ENCODE measurements at places on chromosomes 6 and 20. TPM values are rescaled to one million over a fixed set of nuclear protein-coding genes. Genes with fewer than 3 reads are reported as not detected.

Gene PHACTR1
- polyA plus RNA-seq, result 0.67 TPM

- H3K4me1 ChIP-seq, result no peaks in the 10 kb centered on the region
- no peak overlapping the region for H3K27ac ChIP-seq
- no peaks in the 10 kb centered on the region for H3K27me3 ChIP-seq
- no peak for DNase-seq
Measured at GRCh38 chr6:104462811-104463599, 396.7 kb downstream of the HACE1 start.

Gene CBLN4
- polyA plus RNA-seq, result 0.57 TPM

Gene OR12D3
- not detected for polyA plus RNA-seq

Gene CRIP3
- 3.2 TPM for polyA plus RNA-seq

Gene BIRC7
- not detected for polyA plus RNA-seq

- no peak overlapping the region for H3K4me3 ChIP-seq
- no peak for DNase-seq
- no peaks in the 10 kb centered on the region for H3K27me3 ChIP-seq
- H3K36me3 ChIP-seq, result no peaks in the 10 kb centered on the region
- H3K4me1 ChIP-seq, result no peaks in the 10 kb centered on the region
Measured at GRCh38 chr6:114600381-114600780, 257.6 kb upstream of the HS3ST5 start.

- no peak for DNase-seq
- no peak overlapping the region for H3K27ac ChIP-seq
- H3K27me3 ChIP-seq, result no peaks in the 10 kb centered on the region
- H3K4me1 ChIP-seq, result no peaks in the 10 kb centered on the region
- no peaks in the 10 kb centered on the region for H3K36me3 ChIP-seq
Measured at GRCh38 chr6:100435299-100435698, 29.4 kb downstream of the SIM1 start.

Gene LHFPL5
- not detected for polyA plus RNA-seq

GRCh38 chr6:6826095-6826901 is 237.8 kb downstream of the LY86 start:
- H3K27me3 ChIP-seq, result no peaks in the 10 kb centered on the region
- no peak overlapping the region for H3K27ac ChIP-seq
- no peak for DNase-seq
- H3K4me3 ChIP-seq, result no peak overlapping the region

Gene CNR1
- polyA plus RNA-seq, result 0.12 TPM

DNA sequence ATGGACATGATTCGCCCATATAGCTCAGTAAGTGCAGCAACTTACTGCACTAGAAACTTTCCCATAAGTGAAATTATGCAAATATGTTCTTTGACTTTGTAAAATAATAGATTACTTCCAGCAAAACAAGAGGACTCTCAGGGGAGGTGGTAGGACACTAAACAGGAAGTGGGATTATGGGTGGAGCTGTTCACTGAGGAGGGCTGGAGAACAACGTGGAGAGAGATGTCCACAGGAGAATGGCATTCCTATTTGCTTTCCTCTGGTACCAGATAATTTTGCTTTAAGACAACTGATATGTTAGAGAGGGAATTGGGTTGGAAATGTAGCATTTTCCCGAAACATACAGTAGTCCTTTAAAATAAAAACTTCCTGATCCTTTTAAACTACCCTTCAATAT is 3.7 kb downstream of the TPD52L1 start:
- DNase-seq, result no peak
- no peaks in the 10 kb centered on the region for H3K27me3 ChIP-seq
- peaks cover 15% of the 10 kb centered on the region for H3K4me1 ChIP-seq
- no peak overlapping the region for H3K4me3 ChIP-seq

DNA sequence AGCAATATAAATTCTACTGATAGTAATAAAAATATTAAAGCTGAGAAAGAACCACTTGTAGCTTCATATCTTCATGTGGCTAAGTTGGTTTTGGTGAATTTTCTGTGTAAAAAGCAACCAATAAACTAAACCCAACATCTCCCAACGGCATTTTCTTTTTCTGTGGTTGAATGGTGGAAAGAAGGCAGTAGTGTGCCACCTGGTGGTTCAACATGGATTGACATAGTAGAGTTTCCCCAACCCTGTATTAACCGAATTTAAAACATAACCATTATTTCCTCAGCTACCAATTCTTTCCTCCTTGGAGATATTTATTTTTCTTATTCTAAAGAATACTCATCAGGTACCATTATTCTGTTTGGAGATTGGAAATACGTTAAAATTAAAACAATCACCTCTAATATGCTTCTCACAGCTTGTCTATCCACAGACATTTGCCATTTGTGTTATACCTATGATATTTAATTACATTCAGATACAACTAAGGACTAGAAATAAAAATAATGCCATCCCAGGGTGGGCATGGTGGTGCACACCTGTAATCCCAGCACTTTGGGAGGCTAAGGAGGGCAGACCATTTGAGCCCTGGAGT is 117.1 kb upstream of the EEF1E1 start:
- no peak overlapping the region for H3K27ac ChIP-seq
- no peaks in the 10 kb centered on the region for H3K36me3 ChIP-seq
- peak; percentile 40 for DNase-seq
- H3K4me3 ChIP-seq, result no peak overlapping the region
- no peaks in the 10 kb centered on the region for H3K27me3 ChIP-seq
- no peaks in the 10 kb centered on the region for H3K4me1 ChIP-seq

Gene KCNK17
- polyA plus RNA-seq, result 0.36 TPM

DNA sequence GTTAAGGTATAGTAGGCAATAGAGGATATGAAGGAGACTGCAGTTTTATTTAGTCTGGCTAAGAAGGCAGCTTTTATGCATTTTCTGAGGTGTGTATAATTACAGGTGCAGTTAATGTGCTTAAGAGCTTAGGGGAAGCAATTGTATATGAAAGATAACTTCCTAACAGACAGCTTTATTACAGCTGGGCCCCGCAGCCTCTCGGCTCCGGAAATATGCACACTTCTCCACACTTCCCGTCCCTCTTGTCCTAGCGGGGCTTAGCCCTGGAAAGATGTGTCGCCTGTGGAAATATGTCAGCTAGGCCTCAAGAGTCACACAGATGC is 178.4 kb upstream of the ARID1B start:
- DNase-seq, result no peak
- no peaks in the 10 kb centered on the region for H3K27me3 ChIP-seq
- H3K36me3 ChIP-seq, result no peaks in the 10 kb centered on the region
- no peak overlapping the region for H3K27ac ChIP-seq
- H3K4me1 ChIP-seq, result no peaks in the 10 kb centered on the region

DNA sequence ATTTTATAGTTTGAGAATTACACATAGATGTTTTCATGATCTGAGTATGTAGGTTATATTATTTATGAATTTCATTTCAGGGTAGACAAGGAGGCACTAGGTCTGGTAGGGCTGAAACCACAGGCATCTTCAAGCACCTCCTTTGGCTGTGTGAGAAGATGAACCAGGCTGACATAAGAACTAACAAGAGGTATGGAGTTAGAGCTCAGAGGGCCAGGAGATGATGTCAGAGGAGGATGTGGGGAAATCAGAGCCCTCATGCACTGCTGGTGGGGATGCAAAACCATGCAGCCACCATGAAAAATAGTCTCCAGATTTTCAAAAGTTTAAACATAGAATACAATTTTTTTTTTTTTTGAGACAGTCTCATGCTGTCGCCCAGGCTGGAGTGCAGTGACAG is 13.6 kb upstream of the RIPOR3 start:
- H3K27me3 ChIP-seq, result no peaks in the 10 kb centered on the region
- no peak overlapping the region for H3K27ac ChIP-seq
- no peak for DNase-seq

Gene MRPS18A
- 50.5 TPM for polyA plus RNA-seq

Gene ZC2HC1B
- not detected for polyA plus RNA-seq

Gene TUBB1
- 0.28 TPM for polyA plus RNA-seq

DNA sequence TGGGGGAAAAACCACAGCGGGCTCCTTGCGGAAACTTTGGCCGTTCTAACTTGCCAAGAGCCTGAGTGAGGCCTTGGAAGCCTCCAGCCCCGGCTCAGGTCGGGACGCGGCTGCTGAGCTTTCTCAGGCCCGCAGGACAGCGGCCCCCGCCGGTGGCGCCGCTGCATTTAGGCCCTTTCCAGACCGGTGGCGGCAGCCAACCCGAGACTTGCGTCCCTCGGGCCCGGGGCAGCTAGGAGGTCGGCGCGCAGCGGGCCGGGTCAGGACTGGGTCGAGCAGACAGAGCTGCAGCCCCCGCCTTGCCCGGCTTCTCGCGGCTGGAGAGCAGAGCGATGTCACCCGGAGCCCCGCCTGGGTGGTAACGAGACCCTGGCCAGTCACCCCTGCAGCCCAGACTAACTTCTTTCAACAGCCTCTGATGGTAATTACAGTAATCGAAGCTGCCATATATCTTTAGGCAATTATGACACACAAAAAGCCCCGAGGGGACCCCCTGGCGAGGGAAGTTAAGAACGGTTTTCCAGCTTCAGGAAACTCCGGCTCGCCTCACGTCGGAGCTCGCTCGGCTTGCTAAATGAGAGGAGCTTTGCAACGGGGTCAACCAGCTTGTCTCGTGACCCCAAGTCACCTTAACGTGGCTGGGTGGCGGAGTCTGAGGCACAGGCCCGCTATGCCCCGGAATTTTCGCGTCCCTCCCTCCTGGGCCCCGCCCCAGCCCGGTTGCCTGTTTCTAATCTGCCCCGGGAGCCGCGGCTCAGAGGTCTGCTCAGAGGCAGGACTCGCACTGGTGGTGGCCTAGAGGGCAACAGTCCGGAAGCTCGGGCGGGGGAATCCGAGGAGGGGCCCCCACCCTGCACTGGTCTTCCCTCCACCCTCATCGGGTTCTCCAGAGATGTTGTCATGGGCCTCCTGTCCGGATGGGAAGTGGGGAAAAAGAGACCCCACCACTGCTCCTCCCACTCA is 3.0 kb downstream of the NR2E1 start:
- H3K27me3 ChIP-seq, result peaks cover 28% of the 10 kb centered on the region
- no peaks in the 10 kb centered on the region for H3K36me3 ChIP-seq
- no peak for DNase-seq
- no peak overlapping the region for H3K4me3 ChIP-seq
- H3K4me1 ChIP-seq, result peaks cover 16% of the 10 kb centered on the region

DNA sequence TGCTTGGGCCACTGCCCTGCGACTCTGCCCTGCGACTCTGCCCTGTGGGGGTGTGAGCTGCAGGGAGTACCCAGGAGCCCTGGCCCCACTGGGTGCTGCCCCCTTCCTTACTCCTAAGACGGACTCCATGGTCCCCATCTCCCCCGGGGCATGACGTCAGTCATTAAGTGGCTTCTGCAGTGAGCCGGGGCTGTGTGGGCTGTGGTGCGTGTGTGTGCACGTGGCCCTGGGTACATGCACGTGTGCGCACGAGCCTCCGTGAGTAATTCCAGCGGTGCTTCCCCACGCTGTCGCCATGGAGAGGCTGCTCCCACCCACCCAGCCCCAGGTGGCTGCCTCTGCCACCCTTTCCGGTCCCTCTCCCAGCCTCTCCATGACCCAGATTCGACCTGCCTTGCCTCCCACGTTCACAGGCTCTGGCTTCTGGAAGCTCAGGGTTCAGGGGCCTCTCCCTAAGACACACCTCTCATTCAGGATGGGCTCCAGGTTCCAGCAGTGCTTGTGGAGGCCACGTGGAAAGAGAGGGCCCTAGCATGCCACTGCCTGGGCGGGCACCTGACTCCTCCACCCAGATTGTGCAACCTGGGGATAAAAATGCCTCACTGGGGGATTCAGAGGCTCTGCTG is 88.3 kb downstream of the DLGAP4 start:
- no peaks in the 10 kb centered on the region for H3K27me3 ChIP-seq
- H3K4me3 ChIP-seq, result no peak overlapping the region
- DNase-seq, result no peak
- H3K36me3 ChIP-seq, result no peaks in the 10 kb centered on the region
- no peak overlapping the region for H3K27ac ChIP-seq

Gene MKKS
- 12.8 TPM for polyA plus RNA-seq

Gene GSTA3
- not detected for polyA plus RNA-seq

Gene TMEM14A
- polyA plus RNA-seq, result 23.0 TPM

Gene SIRPB2
- polyA plus RNA-seq, result 0.99 TPM

DNA sequence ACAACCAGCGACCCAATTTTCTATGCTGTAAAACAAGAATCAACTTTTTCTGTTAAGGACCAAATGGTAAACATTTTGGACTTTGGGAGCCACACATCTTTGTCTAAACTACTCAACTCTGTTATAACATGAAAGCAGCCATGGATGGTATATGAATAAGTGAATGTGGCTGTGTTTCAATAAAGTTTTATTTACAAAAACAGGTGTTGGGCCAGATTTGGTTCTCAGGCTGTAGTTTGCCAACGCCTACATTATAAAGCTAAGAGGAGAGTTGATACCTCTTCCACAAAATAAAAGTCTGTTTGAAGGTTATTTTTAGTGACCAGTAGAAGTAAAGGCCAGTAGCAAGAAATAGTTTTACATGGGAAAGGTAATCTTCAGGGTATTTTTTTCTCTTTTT is 60.4 kb upstream of the SDHAF4 start:
- H3K4me3 ChIP-seq, result no peak overlapping the region
- no peak for DNase-seq
- H3K27me3 ChIP-seq, result no peaks in the 10 kb centered on the region
- peaks cover 16% of the 10 kb centered on the region for H3K36me3 ChIP-seq
- no peaks in the 10 kb centered on the region for H3K4me1 ChIP-seq
- H3K27ac ChIP-seq, result no peak overlapping the region

GRCh38 chr6:71651636-71652035 is 234.7 kb upstream of the RIMS1 start:
- H3K27ac ChIP-seq, result no peak overlapping the region
- H3K36me3 ChIP-seq, result no peaks in the 10 kb centered on the region
- no peaks in the 10 kb centered on the region for H3K27me3 ChIP-seq
- no peak overlapping the region for H3K4me3 ChIP-seq

DNA sequence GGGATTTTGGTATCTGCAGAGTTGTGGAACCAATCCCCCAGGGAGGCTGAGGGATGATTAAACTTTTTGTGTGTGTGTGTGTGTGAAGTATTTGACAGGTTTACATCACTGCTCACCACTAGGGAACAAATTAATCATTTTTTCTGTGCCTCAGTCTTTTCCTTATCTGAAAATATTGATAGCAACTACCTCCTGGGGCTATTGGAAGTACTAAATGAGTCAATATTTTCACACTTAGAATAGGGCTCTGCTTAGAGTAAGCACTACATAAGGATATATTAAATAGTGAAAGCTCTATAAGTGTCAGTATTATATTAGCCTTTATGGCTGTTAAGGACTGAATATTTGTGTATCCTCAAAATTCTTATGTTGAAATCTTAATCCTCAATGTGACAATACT is 155.2 kb upstream of the UST start:
- no peak overlapping the region for H3K4me3 ChIP-seq
- H3K27ac ChIP-seq, result no peak overlapping the region
- H3K27me3 ChIP-seq, result no peaks in the 10 kb centered on the region
- H3K4me1 ChIP-seq, result no peaks in the 10 kb centered on the region
- H3K36me3 ChIP-seq, result no peaks in the 10 kb centered on the region
- no peak for DNase-seq
